ENCODE measurements at places on chromosomes 2 and 18.

GRCh38 chr2:224764565-224765236 is 48.5 kb upstream of the CCDC195 start:
- DNase-seq: no peak

GRCh38 chr2:236449167-236449761 is 120.4 kb upstream of the ACKR3 start:
- DNase-seq: no peak

GRCh38 chr18:30915336-30915988 is 127.1 kb downstream of the DSC3 start:
- no peak for DNase-seq

DNA sequence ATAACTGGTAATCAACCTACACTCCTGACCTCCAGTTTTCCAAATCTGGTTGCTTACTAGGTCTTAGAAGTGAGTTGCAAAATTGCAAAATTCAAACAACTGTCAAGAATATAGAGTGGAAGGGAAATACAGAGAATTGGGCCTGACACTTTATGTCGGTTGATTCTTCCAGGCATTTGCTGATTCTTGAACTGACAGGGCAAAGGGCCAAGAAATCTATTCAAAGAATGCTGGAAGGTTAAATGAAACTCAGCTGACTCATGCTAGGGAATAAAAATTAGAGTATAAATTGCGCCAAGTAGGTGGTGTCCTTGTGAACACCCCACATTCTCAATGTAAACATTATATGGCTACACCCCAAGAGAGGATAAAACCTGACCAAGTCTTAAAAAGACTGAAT is 21.5 kb upstream of the ZSCAN30 start:
- no peak for DNase-seq

DNA sequence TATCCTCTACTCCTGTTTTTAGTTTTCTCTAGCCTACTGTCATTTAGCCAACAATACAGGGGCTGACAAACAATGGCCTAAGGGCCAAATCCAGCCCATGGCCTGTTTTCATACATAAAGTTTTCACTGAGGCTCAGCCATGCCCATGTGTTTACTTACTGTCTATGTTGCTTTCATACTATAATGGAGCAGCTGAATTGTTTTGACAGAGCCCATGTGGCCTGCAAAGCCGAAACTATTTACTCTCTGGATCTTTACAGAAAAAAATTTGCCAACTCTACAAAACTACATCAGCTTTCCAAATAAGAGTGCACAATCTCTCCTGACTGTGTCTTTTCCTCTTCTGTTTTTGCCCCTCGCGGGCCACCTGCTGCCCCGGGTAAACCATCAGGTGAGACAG is 24.0 kb downstream of the LGALSL start:
- no peak for DNase-seq

DNA sequence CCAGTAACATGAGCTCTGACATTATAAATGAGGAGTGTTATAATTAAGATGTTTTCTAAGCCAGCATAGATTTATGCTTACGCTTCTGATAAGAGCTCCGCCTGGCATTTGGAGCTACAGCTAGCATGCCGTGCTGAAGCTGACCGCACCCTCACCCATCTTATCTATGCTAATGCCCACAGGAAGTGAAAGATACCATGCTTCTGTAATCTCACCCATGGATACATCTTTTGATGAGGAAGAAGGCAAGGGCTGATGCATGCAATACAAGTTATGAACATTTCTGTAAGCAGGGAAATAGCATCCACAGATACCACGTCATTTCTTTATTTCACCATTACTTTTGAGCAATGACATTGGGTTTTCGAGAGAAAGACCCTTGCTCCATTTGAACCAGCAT is 82.3 kb downstream of the ARL4C start:
- no peak for DNase-seq

GRCh38 chr18:55416791-55417190 is 171.2 kb downstream of the TCF4 start:
- DNase-seq: no peak

GRCh38 chr2:224722250-224722649 is 6.1 kb upstream of the CCDC195 start:
- no peak for DNase-seq

DNA sequence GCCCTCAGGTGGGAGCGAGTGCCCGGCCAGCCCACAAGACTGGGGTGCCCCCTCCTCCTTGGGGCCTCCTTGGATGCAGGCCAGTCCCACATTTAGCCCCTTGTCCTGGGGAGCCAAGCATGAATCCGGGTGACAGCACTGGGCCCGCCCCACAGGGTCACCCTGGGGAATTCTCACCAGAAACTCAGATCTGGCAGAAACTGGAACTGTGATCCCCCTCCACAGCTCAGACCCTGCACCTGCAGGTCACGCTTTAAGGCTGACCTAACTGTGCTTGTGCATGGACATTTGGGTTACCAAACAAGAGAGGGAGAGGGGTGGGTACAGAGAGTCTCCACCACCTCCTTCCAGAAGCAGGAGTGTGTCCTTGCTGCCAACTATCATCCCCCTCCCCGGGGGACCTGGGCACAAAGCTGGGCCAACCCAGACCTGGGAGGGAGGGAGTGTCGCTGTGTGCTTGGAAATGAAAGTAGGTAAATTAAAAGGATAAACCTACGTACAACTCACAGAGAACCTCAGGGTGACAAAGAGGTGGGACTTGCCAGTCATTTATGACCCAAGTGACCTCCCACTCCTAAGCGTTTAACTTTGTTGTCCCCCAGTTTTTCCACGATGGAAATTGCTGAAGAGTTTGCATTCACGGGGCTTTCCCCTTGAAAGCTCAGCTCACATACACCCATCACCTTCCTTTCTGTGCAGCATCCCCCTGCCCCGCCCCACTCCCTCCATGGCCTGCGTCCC is 9.1 kb downstream of the ITM2C start:
- DNase-seq: no peak

DNA sequence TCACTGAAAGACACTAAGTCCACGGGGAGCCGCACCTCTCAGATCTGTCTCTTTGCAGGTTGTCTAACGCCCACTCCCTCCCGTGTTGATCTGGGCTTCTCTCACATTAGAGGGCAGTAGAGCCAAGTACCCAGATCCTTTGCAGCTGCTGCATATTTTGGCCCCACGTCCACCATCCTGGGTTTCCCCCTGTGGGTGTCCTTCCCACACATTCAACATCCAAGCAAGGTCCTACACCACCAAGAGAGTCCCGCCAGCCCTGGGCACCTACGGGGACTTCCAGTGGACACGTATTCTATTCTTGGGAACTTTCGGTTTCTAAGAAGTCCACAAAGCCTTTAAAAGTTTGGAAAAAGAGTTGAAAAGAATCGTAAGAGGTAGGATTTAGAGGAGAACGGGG is 116.6 kb downstream of the ATL2 start:
- DNase-seq: no peak

DNA sequence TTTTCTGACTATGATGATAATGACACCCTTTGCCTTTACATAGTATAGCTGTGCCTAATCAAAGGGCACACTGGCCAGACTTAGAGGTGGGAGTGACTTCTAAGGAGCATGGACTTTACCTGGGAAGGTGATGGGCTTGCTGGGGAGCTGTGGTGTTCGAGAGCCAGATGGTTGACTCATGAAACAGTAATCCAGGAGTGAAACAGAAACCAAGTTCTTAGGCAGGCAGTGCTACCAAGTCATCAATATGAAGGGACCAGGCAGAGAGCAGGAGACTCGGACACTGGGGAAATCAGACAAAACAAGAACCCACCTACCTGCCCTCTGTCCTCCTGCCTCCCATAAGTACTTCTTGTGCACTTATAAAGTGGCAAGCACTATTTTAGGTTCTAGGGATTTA is 430.4 kb downstream of the DLGAP1 start:
- DNase-seq: no peak

DNA sequence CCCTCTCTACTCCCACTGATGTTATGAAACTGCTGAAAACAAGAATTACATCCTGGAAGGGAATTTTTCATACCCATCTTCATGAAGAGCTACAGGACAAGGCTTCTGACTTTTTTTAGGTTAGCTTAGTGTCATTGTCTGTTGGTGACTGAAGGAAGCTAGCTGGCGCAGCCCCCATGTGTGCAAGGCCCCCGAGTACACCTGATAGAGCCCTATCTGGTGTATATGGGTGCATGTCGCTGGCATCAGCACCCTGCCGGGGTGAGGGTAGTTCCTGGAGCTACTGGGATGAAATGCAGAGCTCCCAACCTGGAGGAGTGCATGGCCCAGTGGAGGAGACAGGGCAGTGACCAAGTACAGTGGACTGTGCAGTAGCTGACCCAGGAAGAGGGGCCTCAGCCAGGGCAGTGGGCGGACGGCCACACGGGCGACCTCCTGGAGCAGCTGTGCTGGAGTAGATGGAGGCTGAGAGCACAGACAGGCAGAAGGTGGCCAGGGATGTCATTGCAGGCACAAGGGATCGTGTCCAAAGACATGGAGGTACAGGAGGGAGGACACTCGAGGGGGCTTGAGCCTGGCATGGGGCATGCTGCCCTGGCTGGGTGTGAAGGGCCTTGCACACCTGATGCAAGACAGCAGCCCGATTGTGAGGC is 12.1 kb downstream of the IMPA2 start:
- DNase-seq: no peak

DNA sequence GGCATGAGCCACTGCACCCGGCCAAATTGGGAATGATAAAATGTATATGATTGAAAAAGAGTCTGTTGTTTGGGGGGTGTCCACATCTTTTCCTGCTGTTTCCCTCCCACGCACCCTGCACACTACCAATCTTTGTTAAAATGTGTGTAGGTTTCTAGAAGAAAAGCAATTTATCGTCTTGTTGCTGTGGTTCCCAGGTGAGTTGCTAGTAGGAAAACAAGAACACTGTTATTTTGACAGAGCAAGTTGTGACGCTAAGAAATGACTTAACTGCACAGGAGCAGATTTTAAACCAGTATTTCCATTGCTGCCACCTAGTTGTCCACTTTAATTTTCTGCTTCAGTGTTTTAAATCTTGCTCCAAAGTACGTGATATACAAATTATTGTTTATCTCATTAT is 21.0 kb upstream of the USP14 start:
- no peak for DNase-seq

DNA sequence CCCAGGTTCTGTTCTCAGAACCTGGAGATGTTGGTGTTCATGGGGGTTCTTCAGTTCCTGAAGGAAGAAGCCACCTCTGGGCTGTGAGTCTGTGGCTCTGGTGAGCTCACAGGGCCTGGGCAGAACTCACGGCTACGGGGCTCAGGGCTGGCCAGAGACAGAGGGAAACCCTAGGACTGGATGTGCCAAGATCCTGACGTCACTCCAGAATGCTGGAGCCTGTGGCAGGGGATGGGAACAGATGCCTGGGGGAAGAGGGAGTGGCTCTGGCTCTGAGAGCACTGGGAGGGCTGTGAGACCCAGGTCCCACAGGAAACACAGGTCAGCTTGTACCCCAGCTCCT is at the start of gene OTOF:
OTOF (minus strand) TSS at position 214 of the 343 bp plus-strand sequence.
- no peak for DNase-seq

DNA sequence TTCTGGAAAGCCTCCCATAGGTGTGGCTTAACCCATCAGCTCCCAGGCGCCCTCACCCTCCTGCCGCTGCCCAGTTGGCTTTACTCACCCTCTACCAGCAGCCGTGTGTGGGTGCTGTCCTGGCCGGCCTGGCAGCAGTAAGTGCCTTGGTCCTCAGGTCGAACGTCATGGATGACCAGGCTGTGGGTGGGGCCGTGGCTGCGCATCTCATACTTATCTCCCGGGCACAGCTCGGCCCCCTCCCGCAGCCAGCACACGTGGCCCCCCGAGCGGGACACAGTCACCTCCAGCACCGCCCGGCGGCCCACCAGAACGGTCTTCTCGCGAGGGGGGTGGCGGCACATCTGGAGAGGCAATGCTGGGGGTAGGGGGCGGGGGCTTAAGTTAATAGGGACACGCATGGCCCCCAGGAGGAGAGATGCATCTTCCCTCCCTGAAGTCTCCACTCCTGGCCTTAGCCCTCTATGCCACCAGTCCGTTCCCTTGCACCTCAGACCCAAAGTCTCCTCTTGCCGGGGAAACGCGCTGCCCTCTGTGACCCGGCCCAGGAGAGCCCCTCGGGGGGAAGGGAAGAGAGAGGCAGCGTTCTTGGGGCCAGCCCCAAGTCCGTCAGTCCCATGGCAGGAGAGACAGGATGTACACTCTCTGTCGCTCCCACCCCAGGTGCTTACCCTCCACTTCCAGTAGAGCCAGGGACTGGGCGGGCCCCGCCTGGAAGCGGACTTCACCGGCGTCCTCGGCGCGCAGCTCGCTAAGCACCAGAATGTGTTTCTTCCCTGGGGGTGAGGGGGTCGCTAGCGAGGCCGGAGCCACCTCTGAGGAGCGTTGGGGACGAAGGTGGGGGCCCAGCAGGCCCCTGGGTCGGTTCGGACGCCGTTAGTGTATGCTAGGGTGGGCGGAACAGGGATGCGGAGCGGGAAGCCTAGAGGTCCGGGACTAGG is 7.9 kb downstream of the TMEM198 start:
- no peak for DNase-seq

- no peak for DNase-seq
These were observed 43.1 kb downstream of the CPO start for GRCh38 chr2:206982360-206982955.

- no peak for DNase-seq
These were observed 48.3 kb upstream of the GULP1 start for GRCh38 chr2:188243381-188243780.

GRCh38 chr2:149387411-149387810 is 57.0 kb downstream of the LYPD6 start:
- no peak for DNase-seq

- DNase-seq: no peak
These were observed 286.9 kb downstream of the INSIG2 start for GRCh38 chr2:118374974-118375755.

DNA sequence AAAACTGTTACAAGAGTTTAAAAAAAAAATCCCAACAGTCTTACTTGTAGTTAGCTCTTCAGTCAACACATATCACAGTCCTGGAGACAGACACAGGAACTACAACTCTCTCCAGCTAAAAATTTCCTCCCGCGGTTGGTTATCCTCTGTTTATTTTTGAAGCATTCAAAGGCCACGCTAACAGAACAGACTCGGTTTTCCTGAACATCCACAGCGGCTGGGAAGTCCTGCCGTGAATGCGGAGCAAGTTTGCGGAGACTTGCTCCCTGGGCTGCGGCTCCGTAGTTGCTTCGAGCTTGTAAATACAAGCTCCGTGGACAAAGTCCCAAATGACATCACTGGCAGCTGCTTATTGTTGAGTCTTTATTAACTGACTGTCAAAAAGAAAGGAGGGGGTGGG is at the start of gene NCKAP5:
NCKAP5 (minus strand) TSS at position 292 of the 400 bp plus-strand sequence. CDS start 50,937 bp downstream, outside the sequence.
- DNase-seq: no peak

GRCh38 chr18:68172842-68173549 is 541.9 kb downstream of the TMX3 start:
- DNase-seq: no peak

DNA sequence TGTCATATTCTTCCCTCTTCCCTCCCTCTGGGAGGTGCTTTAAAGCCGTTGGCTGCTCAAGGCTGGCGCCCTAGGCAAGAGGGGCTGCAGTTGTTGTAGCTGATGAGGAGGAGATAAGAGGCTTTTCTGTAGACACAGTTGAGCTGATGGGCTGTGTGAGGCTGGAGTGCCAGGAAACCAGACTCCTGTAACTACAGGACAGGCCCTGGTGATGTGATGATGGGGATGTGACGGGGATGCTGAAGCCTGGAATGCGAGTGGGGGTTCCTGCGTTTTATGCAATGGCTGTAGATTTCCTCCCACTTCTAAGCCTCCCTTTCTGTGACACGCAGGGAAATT is 5.7 kb upstream of the EFR3B start:
- DNase-seq: no peak

Data from HCT116 (cell line).